ENCODE measurements at places on chromosomes 5 and 9. TPM values are rescaled to one million over a fixed set of nuclear protein-coding genes. Genes with fewer than 3 reads are reported as not detected.

DNA sequence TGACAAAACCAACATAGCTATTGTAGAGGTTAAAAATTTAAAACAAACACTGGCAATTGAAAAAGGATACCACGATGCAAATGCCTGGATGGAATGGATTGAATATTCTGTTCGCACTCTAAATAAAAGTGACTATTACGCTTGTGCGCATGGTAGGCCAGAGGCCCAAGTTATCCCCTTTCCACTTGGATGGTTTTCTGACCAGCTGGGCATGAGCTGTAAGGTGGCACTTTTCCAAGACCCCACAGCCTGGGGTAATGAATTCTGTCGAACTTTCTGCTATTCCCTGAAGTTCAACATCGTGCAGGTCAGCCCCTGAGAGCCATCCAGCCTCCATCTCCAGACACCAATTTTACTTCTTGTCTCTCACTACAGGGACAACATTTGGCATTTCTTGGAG lies 5.4 kb upstream of the RNF180 start:
- DNase-seq, result no peak

The LNPEP gene
- 33.8 TPM for total RNA-seq

DNA sequence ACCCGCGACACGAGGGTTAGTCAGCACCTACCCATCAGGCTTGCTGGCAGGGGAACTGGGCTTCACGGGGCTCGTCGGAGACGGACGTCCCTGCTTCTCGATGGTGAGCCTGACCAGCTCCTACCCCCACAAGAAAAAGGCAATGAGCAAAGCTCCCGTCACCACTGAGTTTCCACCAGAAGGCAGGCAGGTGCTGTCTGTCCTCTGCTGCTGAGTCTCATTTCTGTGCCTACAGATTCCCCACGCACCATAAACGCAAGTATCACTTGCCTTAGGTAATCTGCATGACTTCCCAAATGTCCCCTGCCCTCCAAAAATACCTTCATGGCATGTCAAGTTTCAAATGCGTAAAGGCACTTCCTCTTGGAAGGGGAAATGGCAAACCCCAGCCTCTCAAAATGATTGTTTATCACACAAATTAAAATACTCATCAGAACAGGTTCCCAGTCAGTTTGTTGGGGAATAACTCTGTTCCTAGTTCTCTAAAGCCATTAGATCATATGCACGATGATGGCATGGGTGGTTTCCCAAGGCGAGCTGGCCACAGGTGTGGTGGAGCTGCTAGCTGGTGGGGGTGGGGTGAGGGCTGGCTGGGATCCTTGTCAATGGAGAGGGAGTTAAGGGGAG lies 85.0 kb downstream of the PRRT1B start:
- DNase-seq, result no peak

The GABRA1 gene
- 0.13 TPM for total RNA-seq

GRCh38 chr5:164518067-164518740 lies 1012.8 kb downstream of the MAT2B start:
- DNase-seq, result no peak

The TMC1 gene
- 0.49 TPM for total RNA-seq

GRCh38 chr9:14135421-14135820 lies 178.5 kb downstream of the NFIB start:
- DNase-seq, result no peak

The PCDHA5 gene
- 0.04 TPM for total RNA-seq

The PHF24 gene
- 0.09 TPM for total RNA-seq

GRCh38 chr9:114000671-114001409 lies 77.3 kb downstream of the AMBP start:
- DNase-seq, result no peak

- DNase-seq, result no peak
Measured at GRCh38 chr5:173514661-173515060, 101.8 kb downstream of the BOD1 start.

DNA sequence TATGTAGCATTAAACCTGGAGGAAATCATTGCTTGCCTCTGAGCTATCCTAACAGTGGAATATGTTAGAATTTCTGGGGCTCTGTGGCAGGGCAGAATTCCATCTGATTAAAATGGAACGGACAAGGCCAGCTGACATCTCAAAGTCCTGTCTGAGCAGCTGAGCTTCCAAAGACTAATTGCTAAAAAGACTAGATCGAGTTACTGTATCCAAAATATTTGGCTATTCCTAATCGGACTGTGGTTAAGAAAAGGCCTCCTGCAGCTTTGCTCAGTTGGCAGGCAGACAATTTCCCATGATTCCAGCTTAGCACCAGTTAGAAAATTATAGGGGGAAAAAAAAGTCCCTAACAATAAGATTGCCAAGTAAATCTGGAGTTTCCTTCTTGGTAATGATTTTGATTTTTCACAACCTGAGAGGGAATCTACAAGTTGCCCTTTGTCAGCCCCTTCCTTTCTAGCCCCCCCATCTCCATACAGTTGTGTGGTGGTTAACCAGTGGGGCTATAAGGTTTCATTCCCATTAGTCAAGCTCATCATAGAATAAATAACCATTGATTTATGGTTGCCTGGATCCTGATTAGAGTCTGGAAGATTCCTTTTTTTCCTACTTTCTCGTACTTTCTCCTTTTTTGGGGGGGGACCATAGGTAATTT lies 26.4 kb downstream of the PTGR1 start:
- peak; percentile 88 for DNase-seq

The SHISAL2B gene
- 0.98 TPM for total RNA-seq

GRCh38 chr9:72228282-72228681 lies 79.0 kb downstream of the GDA start:
- no peak for DNase-seq

GRCh38 chr9:15352306-15352705 lies 45.3 kb upstream of the TTC39B start:
- DNase-seq, result no peak

The FRMD3 gene
- total RNA-seq, result 34.1 TPM

DNA sequence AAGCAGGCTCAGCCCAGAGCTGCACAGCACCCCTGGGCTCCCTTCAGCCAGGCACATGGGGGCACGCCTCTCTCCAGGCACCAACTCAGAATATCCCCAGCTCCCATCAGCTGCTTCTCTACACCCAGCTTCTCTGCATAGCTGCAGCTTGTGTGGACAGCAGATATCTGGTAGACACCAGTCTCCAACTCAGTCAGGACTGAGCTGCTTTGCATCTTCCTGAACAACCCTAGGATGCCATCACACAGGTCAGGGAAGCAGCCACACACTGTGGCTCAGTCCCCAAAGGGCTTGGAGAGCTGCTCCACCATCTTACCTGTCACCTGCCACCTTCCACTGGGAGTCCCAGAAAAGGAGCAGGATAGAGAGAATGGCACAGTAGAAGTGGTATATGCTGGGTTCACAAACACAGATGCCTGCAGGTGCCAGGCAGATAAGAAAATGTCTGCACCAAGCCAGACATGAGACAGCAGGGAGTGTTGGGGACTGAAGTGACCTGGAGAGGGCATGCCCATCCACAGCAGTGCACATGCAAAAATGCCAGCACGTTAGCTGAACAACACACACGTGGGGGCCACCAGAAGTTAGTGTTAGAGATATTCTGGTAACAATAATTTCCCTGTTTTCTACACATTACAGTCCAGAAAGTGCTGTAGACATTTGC lies 42.0 kb downstream of the THBS4 start:
- DNase-seq, result no peak

The PTGES gene
- total RNA-seq, result 7.9 TPM

The ALDH7A1 gene
- 22.7 TPM for total RNA-seq

DNA sequence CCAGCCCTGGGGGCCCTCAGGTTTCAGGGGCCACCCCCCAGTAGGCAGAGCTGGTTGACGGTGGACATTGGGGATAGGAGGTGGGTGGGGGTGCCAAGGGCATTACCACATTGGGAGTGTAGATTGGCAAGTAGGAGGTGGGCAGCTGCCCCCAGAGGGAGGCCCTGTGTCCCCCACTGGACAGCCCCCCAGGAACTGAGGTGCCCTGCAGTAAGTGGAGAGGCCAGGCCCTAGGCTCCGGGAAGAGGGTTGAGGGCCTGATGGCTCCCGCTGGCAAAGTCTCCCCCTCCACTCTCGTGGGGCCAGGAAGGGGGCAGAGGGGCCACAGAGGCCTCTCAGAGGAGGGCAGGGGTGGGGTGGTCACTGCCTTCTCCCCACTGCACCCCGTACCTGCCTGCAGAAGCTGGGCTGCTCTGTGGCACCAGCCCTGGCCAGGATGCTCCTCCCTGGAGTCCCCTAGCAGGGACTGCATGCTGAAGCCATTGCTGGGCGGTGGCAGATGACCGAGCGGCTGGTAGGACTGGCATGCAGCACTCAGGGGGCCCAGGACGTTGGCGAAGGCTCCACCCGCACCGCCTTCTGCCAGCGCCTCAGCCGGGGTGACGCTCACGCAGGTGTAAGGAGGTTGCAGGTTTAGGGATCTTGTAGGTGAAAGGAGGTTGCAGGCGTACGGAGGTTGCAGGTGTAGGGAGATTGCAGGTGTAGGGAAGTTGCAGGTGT lies 89.6 kb upstream of the CACNA1B start:
- DNase-seq, result no peak

- no peak for DNase-seq
Measured at GRCh38 chr5:175663186-175664184, 5.6 kb downstream of the HRH2 start.

The DBH gene
- not detected for total RNA-seq

GRCh38 chr5:112703866-112704820 lies 33.5 kb upstream of the APC start:
- no peak for DNase-seq

DNA sequence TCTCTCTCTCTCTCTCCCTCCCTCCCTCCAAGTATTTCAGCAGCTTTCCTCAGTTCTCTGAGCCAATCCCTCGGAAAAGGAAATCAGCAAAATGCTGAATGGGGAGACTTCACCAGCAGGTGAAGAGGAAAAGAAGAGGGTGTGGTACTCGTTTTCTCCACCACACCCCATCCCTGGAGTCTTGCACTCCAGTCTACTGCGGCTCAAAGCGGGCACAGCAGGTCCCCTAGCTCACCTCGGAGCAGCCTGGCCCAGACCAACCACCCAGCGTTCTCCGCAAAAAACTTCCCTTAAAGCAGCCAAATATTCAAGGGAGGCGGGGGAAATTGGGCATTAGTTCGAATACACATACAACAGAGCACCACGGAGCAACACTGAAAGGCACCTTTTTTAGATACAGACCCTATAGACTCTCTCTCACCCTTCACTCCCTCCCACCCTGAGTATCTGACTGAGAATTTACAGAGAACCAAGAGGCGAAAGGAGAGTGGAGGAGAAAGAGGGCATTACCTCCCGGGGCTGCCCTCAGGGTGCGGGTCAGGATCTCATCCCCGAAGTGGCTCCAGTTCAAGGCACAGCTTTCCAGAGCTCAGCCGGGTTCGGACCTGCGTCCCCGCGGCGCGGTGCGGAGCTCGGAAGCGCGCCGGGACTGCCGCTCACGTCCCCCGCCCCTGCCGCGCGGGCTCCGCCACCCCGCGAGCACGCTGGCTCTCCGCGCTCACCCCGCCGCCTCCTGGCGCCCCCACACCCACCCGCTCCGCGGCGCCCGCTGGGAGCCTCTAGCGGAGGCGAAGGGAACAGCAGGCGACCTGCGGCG lies 1638.5 kb upstream of the C9orf72 start:
- DNase-seq, result peak; percentile 79

The ARHGAP26 gene
- 15.6 TPM for total RNA-seq

- peak; percentile 30 for DNase-seq
Measured at GRCh38 chr5:132751444-132751843, 4.2 kb downstream of the CCNI2 start.

DNA sequence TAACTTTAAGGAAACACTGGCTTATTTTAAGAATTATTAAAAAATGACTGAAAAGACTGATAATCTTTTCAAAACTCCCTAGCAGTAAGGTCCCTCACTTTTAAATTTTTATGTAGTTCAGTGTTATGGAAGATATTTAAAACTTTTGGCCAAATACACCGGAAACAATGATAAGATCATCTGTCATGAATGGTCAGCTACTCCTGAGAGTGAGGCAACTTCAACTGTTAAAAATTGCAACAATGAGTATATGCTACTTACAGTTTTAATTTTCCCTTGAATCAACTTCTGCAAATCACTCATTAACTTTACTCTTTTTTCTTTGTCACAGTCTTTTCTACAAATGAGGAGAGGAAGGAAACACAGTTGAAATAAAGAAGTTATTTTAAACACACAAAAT lies 10.8 kb downstream of the PUM3 start:
- DNase-seq, result no peak

The MAML1 gene
- total RNA-seq, result 11.3 TPM

- DNase-seq, result no peak
Measured at GRCh38 chr5:6058055-6058715, 320.2 kb downstream of the MED10 start.

DNA sequence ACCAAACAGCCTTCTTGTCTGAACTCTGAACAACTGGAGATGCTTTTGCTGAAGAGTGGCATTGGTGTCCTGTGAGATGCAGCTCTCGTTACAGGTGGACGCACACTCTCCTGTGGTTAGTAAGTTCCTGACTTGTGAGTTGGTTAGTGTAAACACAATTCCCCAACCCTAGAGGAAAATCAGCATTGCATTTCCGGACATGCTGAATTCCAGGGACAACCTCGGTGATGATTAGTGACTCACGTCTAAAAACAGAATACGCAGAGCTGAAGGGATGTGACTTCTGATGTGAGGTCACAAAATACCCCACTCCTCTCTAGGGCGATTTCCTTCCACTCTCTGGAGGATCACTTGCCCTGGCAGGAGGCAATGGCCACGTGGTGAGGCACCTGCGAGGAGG lies 5.0 kb downstream of the OR2V2 start:
- no peak for DNase-seq

DNA sequence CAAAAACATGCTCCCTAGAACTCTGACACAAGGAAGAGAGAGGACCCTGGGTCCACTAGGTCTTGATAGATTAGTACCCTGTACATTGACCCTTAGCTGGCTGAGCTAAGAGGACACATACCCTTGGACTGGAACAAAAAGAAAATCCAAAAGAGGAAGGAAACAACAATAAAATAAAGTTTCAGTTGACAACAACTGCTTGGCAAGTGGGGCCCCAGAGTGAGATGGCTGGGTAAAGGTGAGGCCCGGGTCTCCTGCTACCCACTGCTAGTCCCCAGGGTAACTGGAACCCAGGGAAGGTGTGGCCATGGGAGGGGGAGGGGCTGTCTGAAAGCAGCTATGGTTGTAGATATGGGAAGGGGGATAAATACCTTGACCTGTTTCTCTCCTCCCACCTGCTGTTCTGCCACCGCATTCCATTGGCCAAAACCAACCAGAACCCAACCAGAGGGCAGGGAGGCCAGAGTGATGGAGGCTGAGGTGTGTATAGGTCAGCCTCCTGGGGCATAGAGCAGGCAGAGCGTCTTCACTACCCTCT lies 11.7 kb downstream of the TAL2 start:
- DNase-seq, result no peak

DNA sequence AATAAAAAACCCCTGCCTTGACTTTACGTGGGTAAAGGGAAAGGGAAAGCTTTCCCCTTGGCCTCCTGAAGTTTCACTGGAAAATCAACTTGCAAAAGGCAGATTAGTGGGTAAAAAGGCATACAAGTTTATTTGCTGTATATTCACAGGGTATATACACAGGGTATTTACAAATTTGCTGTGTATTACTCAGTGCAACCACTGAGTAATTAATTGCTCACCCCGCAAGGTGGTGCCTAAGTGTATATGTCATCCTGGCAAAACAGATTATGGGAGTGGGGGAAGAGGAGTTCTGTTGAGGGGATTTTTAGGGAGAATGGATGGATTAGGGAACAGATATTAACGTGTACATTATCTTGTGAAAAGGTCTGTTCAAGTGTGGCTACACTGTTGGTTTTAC lies 7.1 kb upstream of the RARS1 start:
- DNase-seq, result no peak

GRCh38 chr5:137144656-137145055 lies 354.5 kb downstream of the SPOCK1 start:
- no peak for DNase-seq

All from muscle of leg (tissue), 16 donors.